Chondrocyte (in vitro differentiated cells): ENCODE measurements at places on chromosomes 2 and 18.
A peak's percentile ranks its signal among the peaks of the same experiment; 100 is the strongest.

DNA sequence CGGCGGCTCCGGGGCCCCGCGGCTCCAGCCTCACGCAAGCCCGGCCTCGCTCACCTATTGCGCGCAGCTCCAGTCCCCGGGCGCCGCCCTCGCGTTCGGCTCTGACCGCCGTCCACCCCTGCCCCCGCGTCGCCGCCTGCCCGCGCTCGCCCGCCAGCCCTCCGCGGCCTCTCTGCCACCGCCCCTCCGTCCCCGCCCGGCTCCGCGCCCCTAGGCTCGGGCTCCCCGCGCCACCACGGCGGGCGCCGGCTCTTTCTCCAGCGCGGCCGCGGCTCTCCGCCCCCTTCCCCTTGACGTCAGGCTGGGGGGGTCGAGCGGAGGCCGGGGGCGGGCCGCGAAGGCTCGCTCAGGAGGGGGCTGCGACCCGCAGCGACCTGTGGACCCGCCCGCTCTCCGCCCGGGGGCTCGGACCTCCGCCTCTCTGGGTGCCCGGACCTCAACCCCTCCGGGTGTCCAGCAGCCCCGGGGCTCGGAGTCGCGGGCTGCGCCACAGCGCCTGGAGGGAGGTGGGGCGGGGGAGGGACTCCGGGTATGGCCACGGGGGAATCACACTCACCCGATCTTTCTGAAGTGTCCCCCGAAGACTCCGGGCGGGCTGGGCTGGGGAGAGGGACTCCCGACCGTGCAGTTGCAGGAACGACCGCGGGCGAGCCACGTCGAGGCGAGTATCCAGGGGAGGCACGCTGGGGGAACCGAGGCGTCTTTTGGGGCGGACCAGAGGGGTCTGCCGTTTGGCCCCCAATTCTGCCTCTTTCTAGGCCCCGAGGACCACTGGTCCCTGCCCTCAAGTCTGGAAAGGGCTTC lies at the start of gene SEMA4C:
Gene SEMA4C (minus strand): TSS at position 259 of the 804 bp plus-strand sequence. CDS start 2,194 bp downstream, outside the sequence.
- H3K27me3 ChIP-seq = no peaks in the 10 kb centered on the region
- H3K4me1 ChIP-seq = peaks cover 24% of the 10 kb centered on the region
- no peak for DNase-seq

- H3K27me3 ChIP-seq = no peaks in the 10 kb centered on the region
- no peak overlapping the region for H3K27ac ChIP-seq
- no peaks in the 10 kb centered on the region for H3K36me3 ChIP-seq
- no peak overlapping the region for H3K4me3 ChIP-seq
These were observed 33.2 kb upstream of the YES1 start for GRCh38 chr18:845152-845819.

DNA sequence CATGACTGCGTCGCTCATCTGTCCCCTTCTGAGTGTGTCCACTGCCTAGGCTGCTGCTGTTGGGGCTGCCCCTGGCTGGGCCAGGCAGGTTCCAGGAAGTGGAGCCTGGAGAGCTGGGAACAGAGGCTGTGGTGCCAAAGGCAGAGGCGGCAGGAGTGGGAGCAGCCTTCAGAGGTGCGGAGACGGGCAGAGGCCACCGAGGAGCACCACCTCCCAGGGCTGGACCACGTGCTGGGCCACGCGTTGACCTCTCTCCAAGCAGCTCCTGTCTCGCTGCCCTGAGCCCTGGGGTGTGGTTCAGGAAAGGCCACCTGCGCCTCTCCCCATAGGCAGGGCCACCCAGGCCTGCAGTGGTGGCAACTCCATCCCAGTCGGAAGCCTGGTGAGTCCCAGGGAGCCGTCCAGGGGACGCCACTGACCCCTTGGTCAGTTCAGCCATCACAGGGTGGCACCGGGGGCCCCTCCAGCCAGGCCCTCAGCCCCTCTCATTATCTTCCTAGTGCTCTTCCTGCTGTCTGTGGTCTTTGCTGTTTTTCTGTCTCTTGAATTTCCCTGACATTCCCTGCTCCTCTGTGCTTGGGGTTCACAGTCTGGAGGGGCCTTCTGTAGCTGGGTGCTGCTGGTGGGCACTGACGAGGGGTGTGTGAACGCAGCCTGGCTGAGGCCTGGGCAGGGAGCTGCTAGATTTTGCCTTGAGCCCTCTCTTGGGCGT lies 122.8 kb upstream of the HS6ST1 start:
- peaks cover 15% of the 10 kb centered on the region for H3K4me1 ChIP-seq
- no peak overlapping the region for H3K27ac ChIP-seq
- no peak for DNase-seq
- H3K27me3 ChIP-seq = no peaks in the 10 kb centered on the region
- no peak overlapping the region for H3K4me3 ChIP-seq

DNA sequence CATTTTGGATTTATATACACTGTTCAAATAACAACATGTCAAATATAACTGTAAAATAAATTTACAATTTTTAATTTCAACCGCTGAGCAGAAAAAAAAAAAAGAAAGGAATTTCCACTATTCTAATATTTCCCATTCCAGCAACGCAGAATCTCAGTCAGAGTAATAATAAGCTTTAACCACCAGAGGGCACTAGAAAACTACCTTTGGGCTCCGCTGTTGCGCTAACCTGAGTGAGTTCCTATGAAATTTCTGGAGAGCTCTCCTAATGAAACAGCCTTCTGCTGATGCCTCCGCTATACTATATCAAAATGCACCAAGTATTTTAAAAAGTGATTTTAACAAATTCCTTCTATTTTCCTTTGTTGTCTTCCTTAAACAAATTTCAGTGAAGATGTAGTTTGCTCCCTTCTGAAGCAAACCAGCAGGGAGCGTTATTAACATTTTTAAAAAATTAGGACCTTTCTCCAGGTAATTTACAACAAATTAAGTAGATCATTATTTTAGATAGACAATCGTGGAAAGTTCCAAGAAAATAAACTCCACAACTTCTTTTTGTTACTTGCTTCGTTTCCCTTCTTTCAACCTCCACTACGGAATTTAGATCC lies 23.0 kb downstream of the ERMN start:
- H3K36me3 ChIP-seq = peaks cover 7% of the 10 kb centered on the region
- H3K4me3 ChIP-seq = no peak overlapping the region
- H3K4me1 ChIP-seq = peaks cover 5% of the 10 kb centered on the region

- DNase-seq = no peak
- no peaks in the 10 kb centered on the region for H3K36me3 ChIP-seq
- H3K27me3 ChIP-seq = peaks cover 17% of the 10 kb centered on the region
- H3K4me1 ChIP-seq = no peaks in the 10 kb centered on the region
These were observed 152.3 kb downstream of the MYO5B start for GRCh38 chr18:50042611-50043010.

- H3K27ac ChIP-seq = no peak overlapping the region
- H3K36me3 ChIP-seq = no peaks in the 10 kb centered on the region
- peaks cover 4% of the 10 kb centered on the region for H3K27me3 ChIP-seq
These were observed 154.7 kb downstream of the MBD2 start for GRCh38 chr18:54069729-54070128.

GRCh38 chr18:23835506-23835905 lies 146.3 kb downstream of the LAMA3 start:
- H3K4me1 ChIP-seq = peaks cover 17% of the 10 kb centered on the region
- no peak for DNase-seq
- no peaks in the 10 kb centered on the region for H3K27me3 ChIP-seq
- no peaks in the 10 kb centered on the region for H3K36me3 ChIP-seq
- H3K27ac ChIP-seq = no peak overlapping the region

- no peak for DNase-seq
- H3K27ac ChIP-seq = no peak overlapping the region
- H3K27me3 ChIP-seq = no peaks in the 10 kb centered on the region
- H3K4me3 ChIP-seq = no peak overlapping the region
- H3K36me3 ChIP-seq = peaks cover 2% of the 10 kb centered on the region
These were observed 52.0 kb upstream of the CD226 start for GRCh38 chr18:69999656-70000055.

DNA sequence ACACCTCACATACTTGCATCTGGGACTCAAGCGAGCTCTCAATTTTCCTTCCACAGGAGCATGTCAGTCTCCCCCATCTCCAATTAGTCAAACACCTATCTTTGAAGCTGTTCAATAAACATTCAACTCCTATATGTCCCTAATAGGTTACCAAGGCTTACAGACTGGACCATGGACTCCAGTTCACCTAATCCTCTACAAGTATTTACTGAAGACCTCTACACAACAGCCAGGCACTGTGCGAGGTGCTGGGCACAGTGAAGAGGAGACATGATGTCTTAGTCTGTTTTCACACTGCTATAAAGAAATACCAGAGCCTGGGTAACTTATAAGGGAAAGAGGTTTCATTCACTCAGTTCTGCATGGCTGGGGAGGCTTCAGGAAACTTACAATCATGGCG lies 129.9 kb downstream of the MYO5B start:
- no peaks in the 10 kb centered on the region for H3K36me3 ChIP-seq
- no peaks in the 10 kb centered on the region for H3K4me1 ChIP-seq
- no peak overlapping the region for H3K27ac ChIP-seq
- no peak overlapping the region for H3K4me3 ChIP-seq
- H3K27me3 ChIP-seq = peaks cover 40% of the 10 kb centered on the region

GRCh38 chr18:44848644-44849335 lies 168.1 kb downstream of the SETBP1 start:
- H3K4me3 ChIP-seq = no peak overlapping the region
- peaks cover 24% of the 10 kb centered on the region for H3K4me1 ChIP-seq
- no peak overlapping the region for H3K27ac ChIP-seq
- no peak for DNase-seq

DNA sequence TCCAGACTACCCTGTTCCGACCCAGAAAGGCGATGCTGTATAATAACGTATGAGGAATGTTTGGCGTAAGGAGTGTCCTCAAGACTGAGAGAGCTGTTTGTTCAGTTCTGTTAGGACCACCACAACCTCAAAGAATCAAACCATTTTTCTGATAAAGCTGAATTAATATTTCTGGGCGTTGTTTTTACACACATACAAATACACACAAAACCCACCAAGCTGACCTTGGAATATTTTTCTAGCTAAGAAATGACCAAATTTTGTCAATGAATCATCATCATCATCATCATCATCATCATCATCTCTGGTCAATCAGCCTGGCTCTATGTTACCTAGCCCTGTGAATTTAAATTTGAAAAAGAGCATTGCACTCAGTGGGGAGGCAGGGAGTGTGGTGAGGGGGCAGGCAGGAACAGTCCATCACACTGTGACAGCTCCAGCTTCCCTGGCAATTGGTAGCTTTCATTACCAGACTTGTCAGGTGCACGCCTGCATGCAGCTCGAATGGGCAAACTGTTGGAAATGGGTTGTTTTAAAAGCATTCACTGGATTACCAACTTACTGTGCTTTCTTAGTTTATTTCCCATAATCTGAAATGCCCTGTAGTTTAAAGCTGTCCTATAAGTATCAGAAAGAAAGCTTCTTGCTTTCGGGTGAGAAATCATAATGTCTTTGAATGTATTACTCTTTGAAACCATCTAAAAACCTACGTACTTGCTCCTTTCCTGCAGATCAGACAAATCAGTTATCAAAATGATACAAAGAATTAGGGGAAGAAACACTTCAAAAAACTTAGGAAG lies 6.9 kb upstream of the POU3F3 start:
- H3K4me1 ChIP-seq = peaks cover 78% of the 10 kb centered on the region
- peaks cover 15% of the 10 kb centered on the region for H3K27me3 ChIP-seq
- no peak overlapping the region for H3K27ac ChIP-seq
- no peak overlapping the region for H3K4me3 ChIP-seq
- no peak for DNase-seq

DNA sequence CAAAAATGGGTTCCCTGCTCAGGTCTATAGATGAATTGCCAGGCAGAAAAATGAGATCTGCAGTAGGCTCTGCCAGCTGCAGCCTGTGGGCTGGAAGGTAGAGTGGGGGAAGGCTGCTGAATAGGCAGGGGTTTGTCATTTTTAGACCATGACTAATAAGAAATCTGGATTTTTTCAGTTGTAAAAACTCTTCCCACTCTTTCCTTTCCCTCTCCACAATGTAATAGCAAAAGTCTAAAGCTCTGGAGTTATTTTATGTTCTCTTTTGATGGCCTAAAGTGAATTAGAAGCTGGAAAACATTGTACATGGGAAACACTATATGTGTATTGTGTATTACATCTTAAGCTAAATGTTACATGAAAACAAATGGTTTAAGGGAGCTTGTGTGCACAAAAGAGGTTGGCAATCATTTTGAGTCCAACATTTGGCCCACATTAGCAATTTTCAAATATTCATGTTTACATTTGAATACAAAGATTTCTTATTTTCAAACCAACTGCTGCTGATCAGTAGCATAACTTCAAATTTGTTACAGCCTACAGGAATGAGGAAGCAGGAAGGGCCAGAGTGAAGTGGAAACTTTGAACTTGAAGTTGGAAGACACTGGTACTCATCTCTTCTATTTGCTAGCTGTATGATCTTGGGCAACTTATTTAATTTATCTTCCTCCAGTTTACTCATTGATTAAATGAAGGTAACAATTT lies 407.1 kb downstream of the SLC4A3 start:
- peak overlapping the region; percentile 24 for H3K4me3 ChIP-seq
- H3K36me3 ChIP-seq = peaks cover 2% of the 10 kb centered on the region
- no peaks in the 10 kb centered on the region for H3K27me3 ChIP-seq

DNA sequence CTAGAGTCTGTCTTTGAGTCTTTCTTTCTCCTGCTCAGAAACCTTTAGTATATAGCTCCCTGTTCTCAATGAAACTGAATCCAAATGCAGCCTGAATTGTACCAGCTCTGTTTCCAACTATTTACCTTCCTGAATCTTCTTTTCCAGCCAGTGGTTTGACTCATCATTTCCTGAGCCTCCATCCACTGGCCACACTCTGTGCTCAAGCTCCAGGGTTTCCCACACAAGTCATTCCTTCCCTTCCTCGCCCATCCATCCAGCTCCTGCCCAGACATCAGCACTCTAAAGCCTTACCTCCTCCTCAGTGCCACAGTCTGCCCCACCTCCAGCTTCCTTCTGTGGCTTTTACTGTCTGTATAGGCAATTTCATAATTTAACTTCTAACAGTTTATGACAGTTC lies 233.6 kb upstream of the RASGRP3 start:
- no peak overlapping the region for H3K27ac ChIP-seq
- DNase-seq = no peak
- no peak overlapping the region for H3K4me3 ChIP-seq
- H3K36me3 ChIP-seq = peaks cover 13% of the 10 kb centered on the region
